ENCODE measurements at places on chromosomes 7 and 10. TPM values are rescaled to one million over a fixed set of nuclear protein-coding genes. Genes with fewer than 3 reads are reported as not detected.

The NOS3 gene
- total RNA-seq: 0.69 TPM

The HOXA2 gene
- not detected for total RNA-seq

The LRIT1 gene
- total RNA-seq: not detected

The PHKG1 gene
- under 0.01 TPM for total RNA-seq

The MEST gene
- 1.7 TPM for total RNA-seq

The BBS9 gene
- 11.0 TPM for total RNA-seq

The MPP7 gene
- not detected for total RNA-seq

The SCD gene
- 881 TPM for total RNA-seq

Measured in melanocyte of skin (primary cell).